Muscle of back (tissue), 13 donors: ENCODE measurements at places on chromosomes 13 and 19. TPM values are rescaled to one million over a fixed set of nuclear protein-coding genes. Genes with fewer than 3 reads are reported as not detected.
A peak's percentile ranks its signal among the peaks of the same experiment; 100 is the strongest.

Gene UPF3A
- 57.1 TPM for polyA plus RNA-seq

Gene GDF15
- polyA plus RNA-seq, result 1.5 TPM

Gene F7
- polyA plus RNA-seq, result 2.1 TPM

Gene HSH2D
- polyA plus RNA-seq, result 0.47 TPM

Gene SUPT5H
- 97.2 TPM for polyA plus RNA-seq

Gene CYP2F1
- polyA plus RNA-seq, result not detected

Gene TOMM40
- polyA plus RNA-seq, result 32.0 TPM

GRCh38 chr13:101709952-101710351 lies 257.5 kb downstream of the ITGBL1 start:
- no peak for DNase-seq

- no peak for DNase-seq
These were observed 55.9 kb upstream of the SPACA7 start for GRCh38 chr13:112320303-112320702.

DNA sequence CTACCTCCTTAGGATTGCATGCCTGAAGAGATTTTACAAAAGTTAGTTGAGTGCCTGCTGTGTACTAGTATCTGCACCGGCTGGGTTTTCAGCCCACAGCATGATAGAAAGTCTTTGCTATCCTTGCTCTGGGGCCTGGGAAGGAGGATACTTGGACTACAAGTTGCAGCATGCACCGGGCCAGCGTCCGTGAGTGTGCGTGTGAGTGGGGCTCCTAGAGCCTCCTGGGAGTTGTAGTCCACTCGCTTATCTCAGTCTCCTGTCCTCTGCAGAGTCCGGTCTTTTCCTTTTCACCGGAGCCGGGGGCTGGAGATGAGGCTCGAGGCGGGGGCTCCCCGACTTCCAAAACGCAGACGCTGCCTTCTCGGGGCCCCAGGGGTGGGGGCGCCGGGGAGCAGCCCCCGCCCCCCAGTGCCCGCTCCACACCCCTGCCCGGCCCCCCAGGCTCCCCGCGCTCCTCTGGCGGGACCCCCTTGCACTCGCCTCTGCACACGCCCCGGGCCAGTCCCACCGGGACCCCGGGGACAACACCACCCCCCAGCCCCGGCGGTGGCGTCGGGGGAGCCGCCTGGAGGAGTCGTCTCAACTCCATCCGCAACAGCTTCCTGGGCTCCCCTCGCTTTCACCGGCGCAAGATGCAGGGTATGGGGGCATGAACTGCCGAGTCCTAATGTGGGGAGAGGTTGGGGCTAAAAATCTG lies 20.6 kb downstream of the BRSK1 start:
- DNase-seq, result no peak

DNA sequence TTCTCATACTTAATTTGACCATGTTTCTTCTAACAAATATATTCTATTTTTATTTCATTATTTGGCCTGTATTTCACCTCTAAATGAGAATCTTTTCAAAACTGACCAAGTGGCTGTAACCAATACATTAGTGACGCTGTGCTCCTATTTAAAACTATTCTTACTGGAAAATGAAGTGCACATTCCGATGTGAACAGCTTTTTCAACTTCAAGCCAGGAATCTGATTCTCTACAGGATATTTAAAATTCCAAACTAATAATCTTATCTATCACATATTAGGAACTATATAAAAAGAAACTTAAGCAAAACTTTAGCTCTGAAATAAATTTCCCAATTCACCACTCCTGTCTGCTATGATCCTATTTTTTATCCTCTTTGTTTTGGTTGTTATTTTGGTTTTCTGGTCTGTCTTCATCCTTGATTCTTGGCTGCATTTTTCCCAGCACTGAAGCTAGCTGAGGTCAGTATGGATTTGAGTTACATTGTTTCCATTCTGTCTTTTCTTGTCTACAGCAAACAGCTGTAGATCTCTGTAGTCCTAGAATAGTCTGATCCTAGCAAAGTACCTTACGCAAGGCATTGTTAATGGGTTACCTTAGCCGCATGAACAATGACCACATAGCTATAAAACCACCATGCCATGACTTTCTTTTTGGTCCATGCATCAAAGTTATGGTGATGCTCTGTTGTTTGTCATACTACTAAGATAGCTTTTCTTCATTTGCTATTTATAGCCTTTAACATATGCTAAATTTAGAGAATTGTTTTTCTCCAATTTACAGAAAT lies 748.6 kb upstream of the SPRY2 start:
- DNase-seq, result peak; percentile 35

DNA sequence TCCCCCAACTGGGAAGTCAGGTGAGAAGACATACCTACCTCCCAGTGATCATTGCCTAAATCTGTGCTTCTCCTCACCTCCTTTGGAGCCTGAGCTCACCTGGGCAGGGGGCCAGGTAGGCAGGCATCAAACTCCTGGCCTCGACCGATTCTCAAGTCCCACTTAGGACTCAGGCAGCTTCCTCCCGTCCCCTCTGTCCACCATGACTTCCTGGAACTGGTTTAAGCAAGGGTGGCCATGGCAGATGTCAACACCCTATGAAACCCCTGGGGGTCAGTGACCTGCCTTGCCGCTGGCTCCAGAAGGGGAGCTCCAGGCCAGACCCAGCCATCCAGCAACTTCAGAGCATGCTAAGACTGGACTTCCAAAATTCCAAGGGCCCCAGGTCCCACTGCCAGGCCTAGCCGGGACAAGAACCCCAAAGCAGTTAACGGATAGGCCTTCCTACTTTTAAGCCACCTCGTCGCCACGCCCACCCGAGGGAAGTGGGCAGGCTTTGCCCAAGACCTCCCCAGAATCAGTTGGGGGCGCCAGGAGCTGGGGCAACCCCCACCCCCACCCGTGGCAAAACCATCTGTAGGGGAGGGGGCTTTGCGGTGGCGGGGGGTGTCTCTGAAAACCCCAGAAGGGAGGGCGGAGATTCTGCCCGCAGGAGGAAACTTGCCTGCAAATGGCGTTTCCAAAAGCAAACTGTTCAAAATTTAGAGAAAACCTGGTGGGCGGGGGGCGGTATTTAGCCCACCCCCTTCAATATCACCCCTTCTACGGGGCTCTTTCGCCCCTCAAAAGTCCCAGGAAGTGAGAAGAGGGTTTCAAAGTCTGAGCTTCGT lies 657 bp downstream of the PLIN3 start:
- DNase-seq, result no peak

GRCh38 chr19:17489392-17490030 lies 19.2 kb downstream of the SLC27A1 start:
- no peak for DNase-seq

DNA sequence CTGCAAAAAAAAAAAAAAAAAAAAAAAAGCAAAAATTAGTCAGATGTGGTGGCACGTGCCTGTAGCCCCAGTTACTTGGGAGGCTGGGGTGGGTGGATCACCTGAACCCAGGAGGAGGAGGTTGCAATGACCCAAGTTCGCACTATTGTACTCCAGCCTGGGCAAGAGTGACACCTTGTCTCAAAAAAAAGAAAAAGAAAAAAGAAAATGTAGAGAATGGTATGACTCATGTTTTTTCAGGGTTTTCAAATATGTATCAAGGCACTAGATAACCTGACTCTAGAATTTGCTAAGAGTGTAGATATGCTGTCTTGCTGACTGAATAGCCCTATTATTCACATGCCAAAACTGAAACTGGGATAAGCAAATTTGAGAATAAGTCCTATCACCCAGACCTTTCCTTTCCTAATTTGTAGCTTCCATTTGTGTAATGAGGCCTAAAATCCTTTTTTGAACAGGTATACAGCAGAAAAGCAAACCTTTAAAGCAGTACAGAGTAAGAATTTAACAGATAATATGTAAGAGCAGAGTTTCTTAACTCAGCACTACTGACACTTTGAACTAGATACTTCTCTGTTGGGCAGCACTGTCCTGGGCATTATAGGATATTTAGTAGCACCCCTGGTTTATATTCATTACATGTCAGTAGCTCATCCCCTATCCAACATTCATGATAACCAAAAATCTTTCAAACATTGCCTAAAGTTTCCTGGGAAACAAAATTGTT lies 108.6 kb downstream of the ELF1 start:
- DNase-seq, result no peak

DNA sequence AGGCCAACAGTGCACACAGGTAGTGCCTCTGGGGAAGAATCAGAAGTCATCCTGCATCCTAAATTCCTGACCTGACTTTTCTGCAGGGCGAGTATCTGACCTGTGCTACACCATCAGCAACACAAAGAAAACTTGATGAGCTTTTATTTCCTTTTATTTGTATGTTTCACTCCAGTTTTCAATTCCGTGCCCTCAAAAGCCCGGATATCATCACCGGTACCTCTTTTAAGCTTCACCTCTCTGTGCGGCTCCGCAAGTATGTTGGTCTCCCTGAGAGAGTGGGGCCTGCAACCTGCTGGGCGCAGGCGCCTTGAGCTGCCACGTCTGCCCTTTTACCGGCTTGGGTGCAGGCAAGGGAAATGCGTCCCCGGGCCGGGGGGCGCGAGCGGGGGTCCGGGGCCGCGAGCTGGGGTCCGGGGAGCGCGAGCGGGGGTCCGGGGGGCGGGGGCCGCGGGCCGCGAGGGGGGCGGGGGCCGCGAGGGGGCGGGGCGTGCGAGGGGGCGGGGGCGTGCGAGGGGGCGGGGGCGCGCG lies 4.3 kb upstream of the DUXA start:
- peak; percentile 37 for DNase-seq

DNA sequence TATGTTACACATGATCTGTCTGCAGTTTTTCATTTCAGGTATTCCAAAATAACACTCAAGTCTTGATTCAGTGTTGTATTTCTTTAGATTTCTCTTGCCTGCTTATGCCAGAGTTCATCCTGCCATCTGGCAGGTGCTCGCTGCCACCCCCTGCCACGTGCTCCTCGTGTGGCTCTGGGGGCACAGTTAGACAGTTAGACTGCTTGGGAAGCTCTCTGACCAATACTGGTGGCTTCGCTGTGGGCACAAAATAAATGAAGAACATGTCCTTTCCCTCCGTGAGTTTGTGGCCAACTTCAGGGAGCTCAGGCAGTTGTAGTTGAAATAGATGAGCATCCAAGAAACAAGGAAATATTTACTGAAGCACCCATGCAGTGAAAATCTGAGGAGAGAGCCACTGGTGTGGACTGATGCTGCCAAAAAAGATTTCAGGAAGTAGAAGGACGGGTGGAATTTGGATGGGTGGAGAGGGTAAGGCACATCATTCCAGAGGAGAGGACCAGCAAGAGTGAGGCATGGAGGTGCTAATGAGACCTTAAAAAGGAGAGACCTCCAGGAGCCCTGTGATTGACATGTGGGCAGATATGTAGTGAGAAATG lies 37.5 kb upstream of the GPR183 start:
- DNase-seq, result no peak

GRCh38 chr19:4851551-4852290 lies 15.7 kb downstream of the PLIN3 start:
- peak; percentile 71 for DNase-seq

- DNase-seq, result no peak
These were observed 58.5 kb upstream of the SLITRK1 start for GRCh38 chr13:83940742-83941141.
